ENCODE measurements at places on chromosomes 1 and 21. TPM values are rescaled to one million over a fixed set of nuclear protein-coding genes. Genes with fewer than 3 reads are reported as not detected.

The FCRL6 gene
- total RNA-seq: not detected

The LCE6A gene
- total RNA-seq: not detected

The RASAL2 gene
- total RNA-seq: 21.8 TPM

DNA sequence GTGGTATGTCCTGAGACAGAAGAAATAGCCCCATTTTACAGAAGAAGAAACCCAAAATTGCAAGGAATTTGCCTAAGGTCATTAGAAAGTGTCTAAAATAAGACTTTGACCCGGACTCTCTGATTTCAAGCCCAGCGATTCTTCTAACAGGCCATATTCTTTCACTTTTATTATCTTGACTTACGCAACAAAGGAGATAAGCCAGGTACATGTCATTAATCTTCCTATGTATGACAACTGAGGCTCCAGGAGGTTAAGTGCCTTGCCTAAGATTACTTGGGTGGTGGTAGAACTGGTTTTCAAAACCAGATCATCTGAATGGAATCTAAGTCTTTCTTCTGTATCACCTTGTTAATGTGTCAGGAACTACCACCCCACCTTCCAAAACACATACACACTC is 124.3 kb downstream of the PBX1 start:
- DNase-seq: no peak
- H3K4me3 ChIP-seq: no peak overlapping the region
- no peaks in the 10 kb centered on the region for H3K36me3 ChIP-seq
- H3K27ac ChIP-seq: no peak overlapping the region
- H3K4me1 ChIP-seq: no peaks in the 10 kb centered on the region
- no peaks in the 10 kb centered on the region for H3K27me3 ChIP-seq

- H3K36me3 ChIP-seq: no peaks in the 10 kb centered on the region
- H3K27ac ChIP-seq: no peak overlapping the region
- no peak overlapping the region for H3K4me3 ChIP-seq
- H3K4me1 ChIP-seq: no peaks in the 10 kb centered on the region
Observed at GRCh38 chr1:89339039-89339438, 24.8 kb upstream of the GBP6 start.

Measured in endodermal cell (in vitro differentiated cells).